ENCODE measurements at places on chromosomes 12 and 14.

GRCh38 chr12:83018088-83018487, 331.4 kb downstream of the TMTC2 start:
- no peak for DNase-seq

- no peak for DNase-seq
Measured at GRCh38 chr12:88052686-88053085, 23.5 kb upstream of the C12orf50 start.

DNA sequence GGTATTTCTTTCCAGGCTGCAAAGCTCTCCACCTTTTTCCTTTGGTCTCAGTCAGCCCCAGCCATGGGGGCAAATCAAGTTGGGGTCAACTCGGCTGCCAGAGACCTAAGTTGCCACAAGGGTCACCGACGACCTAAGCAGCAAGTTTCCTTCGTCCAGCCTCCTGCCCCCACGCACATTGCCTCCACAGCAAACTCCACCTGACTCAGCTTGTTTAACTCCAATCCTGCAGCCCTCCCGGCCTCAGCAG, 767 bp upstream of the KCNMB4 start:
- no peak for DNase-seq

DNA sequence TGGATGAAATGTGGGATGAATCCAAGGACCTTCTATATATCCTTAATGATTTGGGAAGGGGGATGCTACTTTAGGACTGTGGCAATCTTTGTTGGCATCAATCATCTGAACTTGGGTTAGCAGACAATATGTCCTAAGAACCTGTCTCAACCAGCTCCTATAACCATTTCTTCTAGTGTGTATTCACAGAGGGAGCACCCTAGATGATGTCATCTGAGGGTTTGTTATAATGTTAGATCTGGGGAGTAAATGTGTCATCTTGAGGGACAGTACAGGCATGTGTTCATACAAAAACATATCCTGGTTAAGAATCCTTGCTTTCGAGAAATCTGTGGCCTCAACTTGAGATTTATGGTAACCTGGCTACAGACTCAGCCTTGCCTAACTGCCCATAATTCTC, 41.9 kb upstream of the NFKBIA start:
- DNase-seq: no peak

Measured in activated CD4-positive, alpha-beta T cell treated with anti-CD3 and anti-CD28 coated beads, Interleukin-2, amount 50 U/mL, for 4 hours (primary cell).